ENCODE measurements at places on chromosomes 16 and 17.

- no peak for DNase-seq
These were observed 1.5 kb downstream of the SLC16A6 start for GRCh38 chr17:68289473-68289872.

- DNase-seq: no peak
These were observed 15.1 kb upstream of the CDRT4 start for GRCh38 chr17:15482476-15482875.

GRCh38 chr17:59289981-59290301 lies 41.5 kb upstream of the YPEL2 start:
- no peak for DNase-seq

DNA sequence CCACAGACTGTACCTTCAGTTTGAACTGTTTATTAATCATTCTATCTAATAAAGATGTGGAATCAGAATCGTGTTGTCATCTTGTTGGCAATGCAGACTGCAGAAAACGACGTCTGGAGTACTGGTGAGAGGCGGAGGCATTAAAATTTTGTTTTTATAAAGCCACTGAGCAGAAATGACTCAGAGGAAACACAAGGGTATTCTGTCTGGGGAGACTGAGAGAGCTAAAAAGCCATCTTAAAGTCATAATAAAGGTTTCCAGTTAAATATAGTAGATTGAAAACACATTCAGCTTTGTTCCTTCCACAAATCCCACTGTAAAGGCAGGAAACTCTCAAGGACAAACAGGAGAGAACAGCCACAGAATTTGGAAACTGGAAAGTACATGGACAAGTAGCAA lies 74.2 kb downstream of the CPPED1 start:
- no peak for DNase-seq

GRCh38 chr16:65254144-65254543 lies 132.3 kb upstream of the CDH11 start:
- no peak for DNase-seq

DNA sequence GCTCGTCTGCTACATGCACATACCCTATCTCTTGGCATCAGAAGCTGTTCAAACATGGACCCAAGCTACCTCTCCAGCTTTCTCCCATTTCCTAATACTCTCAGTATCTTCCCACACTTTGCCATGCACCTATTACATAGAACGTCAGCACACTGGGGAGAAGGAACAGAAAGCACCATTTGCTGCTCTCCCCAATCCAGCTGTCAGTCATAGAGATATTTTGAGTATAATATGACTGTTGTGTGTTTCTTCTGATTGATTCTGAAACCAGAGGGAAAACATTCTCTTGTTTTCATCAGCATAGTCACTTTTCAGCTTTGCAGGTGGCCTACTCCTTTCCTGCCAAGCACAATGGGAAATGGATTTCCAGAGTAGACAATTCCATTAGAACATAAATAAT lies 107.1 kb downstream of the ADAMTS18 start:
- no peak for DNase-seq

- peak; percentile 57 for DNase-seq
These were observed 10.7 kb downstream of the BAIAP2 start for GRCh38 chr17:81045590-81046095.

DNA sequence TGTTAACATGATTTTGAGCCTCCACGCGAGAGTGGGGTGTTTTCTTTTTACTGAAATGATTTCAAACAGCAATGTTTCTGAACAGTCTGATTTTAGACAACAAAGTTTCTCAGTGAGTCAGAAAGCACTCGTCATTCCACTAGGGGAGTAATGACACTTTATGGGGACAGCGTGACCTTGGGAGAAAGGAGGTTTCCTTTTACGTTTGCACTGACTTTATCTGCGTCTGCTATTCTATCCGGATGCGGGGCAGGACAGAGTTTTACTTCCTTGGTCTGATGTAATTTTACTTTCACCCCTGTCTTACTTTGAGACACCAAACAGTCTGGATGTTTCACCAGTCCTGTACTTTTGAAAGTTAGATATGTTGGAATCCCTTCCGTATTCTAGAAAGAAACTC lies 20.7 kb downstream of the SLC47A1 start:
- no peak for DNase-seq

DNA sequence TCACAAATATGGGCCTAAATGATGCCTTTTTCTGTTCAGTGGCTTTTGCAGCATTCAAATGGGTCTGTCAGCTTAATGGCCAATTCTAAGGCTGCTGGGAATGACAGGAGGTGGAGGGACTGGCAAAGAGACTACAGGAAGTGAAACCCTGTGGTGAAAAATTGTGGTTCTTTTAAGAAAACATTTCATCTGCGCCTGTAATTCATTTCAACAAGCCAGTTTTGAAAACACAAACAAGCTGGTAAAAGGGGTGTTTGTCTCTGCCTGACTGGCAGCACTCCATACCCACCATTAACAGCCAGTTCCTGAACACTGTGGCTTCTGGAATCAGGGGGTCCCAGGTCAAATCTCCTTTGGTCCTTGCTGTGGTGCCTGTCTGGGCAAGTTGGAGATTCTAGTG lies 3.6 kb upstream of the KDM8 start:
- no peak for DNase-seq

DNA sequence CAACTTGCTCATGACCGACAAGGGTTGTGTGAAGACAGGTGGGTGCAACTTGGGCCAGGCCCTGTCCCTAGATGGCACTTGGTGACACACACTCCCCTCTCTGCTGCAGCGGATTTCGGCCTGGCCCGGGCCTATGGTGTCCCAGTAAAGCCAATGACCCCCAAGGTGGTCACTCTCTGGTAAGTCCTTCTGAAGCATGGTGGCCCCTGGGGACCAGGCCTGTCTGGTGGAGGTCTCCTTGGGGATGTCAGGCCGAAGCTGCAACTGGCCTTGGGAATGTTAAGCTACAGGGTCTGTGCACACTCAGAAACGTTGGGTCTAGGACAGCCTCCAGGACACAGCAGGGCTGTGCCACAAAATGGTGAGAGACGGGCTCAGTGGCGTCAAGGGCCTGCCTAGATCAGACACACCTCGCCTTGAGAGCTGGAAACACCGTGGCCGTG lies 6.8 kb downstream of the CDK10 start:
- DNase-seq: no peak

DNA sequence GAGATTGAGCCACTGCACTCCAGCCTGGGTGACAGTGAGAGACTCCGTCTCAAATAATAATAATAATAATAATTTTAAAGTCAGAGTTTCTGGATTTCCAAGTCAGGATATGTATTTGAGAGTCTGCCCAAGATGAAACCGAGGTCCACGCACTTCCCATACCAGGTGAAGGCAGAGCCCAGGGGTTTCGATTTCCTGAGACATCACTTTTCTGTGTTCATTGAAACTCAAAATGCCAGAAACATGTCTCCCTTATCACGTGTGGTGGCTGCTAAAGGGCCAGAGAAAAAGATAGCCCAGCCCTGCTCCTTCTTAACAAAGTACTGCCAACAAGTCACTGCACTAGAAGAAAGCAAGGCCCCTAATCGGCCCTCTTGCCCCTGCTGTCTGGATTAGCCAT lies 9.8 kb upstream of the RNF157 start:
- DNase-seq: no peak

- no peak for DNase-seq
These were observed 2.8 kb downstream of the RECQL5 start for GRCh38 chr17:75664099-75664549.

- DNase-seq: no peak
These were observed 23.3 kb downstream of the SOX9 start for GRCh38 chr17:72144101-72144500.

DNA sequence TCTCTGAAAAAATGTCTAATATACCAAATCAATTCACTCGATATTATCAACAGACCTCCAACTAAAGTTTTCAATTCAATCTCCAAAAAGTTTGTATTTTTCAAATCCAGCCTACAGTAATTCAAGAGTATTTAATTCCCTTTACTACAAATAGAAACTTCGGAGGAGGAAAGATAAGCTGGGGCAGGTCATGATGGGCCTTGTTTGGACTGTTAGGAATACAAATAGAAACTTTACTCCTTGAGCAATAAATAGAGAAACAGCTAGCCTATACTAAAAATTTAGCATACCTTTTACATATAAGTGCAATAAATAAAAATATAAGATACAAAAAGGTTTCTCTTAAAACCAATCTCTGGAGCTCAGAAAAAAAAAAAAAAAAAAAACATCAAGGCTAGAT lies 98.2 kb downstream of the NCOR1 start:
- DNase-seq: no peak

- no peak for DNase-seq
These were observed 292.6 kb upstream of the CDH11 start for GRCh38 chr16:65414284-65414984.

DNA sequence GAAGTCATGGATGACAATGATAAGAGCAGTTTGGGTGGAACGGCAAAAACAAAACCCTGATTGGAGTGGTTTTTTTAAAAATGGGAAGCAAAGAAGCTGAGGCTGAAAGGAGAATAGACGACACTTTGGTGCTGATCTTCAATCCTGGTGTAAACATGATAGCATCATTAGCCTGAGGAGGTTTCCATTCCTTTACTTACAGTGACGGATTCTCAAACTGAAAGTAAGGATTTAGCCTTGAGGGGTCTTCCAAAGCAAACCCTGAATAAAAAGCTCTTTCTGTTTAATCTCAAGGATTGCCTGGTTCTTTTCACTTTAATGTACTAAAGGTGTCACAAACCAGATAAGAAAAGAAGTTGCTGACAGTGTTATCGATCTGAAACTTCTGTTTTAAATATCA lies 69.3 kb downstream of the KCNJ2 start:
- no peak for DNase-seq

GRCh38 chr16:14309001-14309886 lies 238.1 kb downstream of the MRTFB start:
- no peak for DNase-seq

DNA sequence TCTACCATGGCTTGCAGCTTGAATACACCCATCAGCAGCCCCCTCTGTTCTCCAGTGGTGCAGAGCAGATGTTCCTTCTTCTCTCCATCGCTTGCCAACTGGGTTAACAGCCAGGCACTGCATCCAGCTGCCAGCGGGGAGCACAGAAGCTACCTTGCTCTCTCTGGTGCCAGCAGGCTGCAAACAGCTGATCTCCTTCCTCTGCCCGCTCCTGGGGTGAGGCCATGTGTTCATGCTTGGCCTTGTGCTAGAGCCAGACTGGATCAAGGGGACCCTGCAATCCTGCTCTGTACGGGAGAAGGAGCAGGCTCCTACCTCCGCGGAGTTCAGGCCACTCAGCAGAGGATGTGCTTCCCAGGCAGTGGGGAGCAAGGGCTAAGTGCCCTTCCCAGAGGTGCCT lies 24.1 kb upstream of the ENGASE start:
- no peak for DNase-seq

DNA sequence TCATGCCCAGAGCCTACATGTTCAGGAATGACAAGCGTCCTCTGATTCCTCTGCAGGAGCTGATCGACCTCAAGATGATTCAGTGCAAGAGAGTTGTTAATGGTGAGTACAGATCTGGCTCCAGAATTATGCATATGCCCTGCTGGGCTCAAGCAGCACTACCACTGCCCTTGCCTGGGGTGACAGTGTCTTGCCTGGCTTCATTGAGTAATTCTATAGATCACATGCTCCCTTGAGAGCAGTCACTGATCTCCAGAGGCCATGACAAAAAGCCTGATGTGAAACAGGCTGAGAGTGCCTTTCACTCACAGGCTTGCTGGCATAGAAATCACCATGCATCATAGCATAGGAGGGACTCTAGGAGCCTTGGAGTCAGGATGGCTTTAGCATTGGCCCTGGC lies 26.4 kb downstream of the DUS2 start:
- DNase-seq: no peak

GRCh38 chr16:89472711-89473075 lies 17.7 kb downstream of the ANKRD11 start:
- DNase-seq: no peak

GRCh38 chr16:26762594-26762993 lies 304.1 kb upstream of the C16orf82 start:
- DNase-seq: no peak

GRCh38 chr17:55769625-55770000 lies 18.8 kb downstream of the PCTP start:
- DNase-seq: no peak

GRCh38 chr16:30068750-30069610 lies 3.4 kb downstream of the ALDOA start:
- DNase-seq: no peak

- DNase-seq: no peak
These were observed 9.8 kb upstream of the KIF19 start for GRCh38 chr17:74316220-74316619.

DNA sequence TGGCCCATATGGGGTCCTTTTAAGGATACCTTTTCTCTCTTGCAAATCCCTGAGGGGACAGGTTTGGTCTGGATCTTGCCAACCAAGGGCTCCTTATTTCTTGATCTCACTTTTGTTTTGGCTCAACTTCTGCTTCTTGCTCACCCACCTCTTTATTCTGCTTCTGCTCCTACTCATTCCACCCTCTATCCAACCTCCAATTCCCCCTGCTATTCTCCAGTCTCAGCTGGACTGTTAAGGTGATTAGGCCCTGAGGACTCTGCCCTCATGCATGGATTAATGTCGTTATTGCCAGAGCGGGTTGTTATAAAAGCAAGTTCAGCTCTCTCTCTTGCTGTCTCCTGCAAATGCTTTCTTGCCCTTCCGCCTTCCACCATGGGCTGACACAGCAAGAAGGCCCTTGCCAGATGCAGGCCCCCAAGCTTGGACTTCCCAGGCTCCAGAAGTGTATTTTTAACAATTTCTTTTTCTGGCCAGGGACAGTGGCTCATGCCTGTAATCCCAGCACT lies 29.8 kb downstream of the LAT start:
- no peak for DNase-seq

DNA sequence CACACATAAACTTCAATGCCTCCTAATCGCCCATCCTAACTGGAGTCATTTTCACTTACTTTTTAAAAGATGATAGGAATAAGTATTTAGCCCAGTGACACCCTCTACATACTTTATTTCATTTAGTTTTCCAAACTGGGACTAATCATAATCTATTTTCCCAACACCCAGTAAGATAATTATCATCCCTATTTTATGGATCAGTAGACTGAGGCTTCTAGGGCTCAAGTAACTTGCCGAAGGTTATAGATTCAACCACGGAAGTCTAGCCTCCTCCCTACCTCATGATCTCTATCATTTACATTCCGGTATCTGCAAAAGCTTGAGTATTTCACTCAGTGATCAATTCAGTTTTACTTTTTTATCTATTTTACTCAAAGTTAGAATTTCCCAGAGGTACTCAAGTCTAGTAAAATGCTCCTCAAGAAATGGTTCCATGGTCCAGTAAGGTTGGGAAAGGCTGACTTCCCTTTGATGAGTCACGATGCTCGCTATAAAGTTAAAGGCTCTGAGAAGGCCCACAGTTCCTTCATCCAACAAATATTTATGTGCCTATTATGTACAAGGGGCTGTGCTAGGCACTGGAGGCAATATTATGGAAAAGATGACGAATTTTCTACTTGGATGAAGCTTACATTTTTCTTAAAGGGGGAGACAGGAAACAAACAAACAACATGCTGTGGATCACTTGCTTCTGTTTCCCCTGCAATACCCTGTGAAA lies 75.1 kb downstream of the TOX3 start:
- DNase-seq: no peak

DNA sequence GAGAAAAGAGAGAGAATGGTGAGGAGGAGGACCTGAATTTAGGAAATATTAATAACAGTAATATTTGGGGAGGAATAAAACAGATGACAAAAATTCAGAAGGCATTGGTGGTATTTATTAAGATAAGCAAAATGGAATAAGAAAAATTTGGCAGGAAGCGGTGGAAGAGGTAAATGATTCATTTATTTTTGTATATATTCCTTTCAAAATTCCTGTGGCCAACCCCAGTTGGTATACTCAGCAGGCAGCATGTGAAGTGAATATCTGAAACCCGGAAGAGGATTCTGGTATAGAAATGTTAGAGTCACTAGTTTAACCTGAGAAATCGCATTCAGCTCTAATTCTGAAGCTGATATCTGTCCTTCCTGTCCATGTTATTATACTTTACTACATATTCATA lies 792.0 kb downstream of the KCNJ2 start:
- DNase-seq: no peak
